CD4-positive, alpha-beta T cell treated with Interleukin-6 at 100 ng/mL for 8 hours (primary cell): ENCODE measurements at places on chromosomes 2 and 18.
A peak's percentile ranks its signal among the peaks of the same experiment; 100 is the strongest.

DNA sequence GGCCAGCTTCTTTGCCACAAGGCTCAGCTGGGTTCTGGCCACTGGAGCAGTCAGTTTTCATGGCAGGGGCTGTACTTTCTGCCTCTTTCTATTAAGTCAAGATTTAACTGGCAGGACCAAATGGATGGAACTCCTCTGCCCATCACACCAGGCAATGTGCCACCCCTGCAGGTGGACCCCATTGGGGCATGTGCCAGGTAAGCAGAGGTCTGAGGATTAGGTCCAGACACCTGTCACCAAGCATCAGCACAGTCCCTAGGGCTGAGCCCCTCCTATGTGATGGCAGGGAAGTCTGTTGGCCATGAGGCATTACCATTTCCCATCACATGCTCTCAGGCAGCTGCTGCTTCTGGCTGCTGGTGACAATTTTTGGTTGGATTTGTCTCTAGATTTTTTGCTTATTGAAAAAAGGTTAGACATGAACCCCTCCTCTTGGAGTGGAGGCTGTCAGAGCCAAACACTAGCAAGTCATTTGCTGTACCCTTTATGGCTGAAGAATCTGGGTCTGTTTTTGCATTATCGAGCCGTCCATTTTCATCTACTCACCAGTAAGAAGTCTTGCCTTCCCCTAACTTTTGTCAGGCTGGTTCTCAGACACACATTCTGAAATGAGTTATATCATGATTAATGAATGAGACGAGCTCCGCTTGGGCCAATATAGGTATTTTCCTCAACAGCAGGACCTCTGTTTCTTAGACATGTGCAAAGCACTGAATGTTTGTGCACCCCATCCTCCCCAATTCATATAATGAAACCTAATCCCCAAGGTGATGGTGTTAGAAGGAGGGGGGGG lies 328.0 kb downstream of the TSN start:
- no peak for DNase-seq

DNA sequence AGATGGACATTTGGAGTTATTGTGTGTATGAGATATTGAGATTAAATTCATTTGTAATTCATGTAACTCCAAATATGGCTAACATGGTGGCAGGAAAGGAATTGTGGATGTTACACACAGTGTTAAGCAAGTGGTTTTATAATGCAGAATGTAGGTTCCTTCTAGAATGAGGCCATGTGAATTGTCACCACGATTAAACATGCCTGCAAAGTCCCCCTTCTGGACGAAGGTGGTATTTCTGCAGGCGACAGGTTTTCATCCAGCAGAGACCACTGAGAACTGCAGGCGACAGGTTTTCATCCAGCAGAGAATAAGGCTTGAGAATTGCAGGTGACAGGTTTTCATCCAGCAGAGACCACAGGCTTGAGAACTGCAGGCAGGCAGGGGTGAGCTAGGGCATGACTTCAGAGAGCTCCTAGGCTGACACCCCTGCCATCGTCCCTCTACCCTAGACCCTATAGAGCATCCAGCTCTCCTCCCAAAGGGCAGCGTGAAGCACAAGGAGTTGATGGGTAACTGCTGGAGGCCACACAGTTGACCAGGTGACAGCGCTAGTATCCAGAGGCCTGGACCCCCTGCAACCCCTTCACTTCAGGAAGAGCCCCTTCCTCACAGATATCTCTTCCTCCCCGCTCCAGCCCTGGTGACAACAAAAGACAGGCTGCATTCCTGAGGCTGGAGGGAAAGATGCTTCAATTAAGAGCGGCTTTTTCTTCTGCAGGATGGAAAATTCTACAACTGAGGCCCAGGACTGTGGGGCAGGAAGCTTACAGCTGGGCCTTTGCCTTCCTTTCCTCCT lies 175.8 kb downstream of the LOXHD1 start:
- DNase-seq, result peak; percentile 40

- DNase-seq, result peak; percentile 46
Measured at GRCh38 chr2:75627902-75628504, 18.6 kb upstream of the MRPL19 start.

- no peak for DNase-seq
Measured at GRCh38 chr18:48622911-48623431, 84.1 kb downstream of the CTIF start.

- DNase-seq, result no peak
Measured at GRCh38 chr2:71333619-71334018, 2.0 kb downstream of the ZNF638 start.

GRCh38 chr2:193250389-193250788 lies 1055.7 kb upstream of the TMEFF2 start:
- no peak for DNase-seq

GRCh38 chr18:543447-544078 lies 36.6 kb upstream of the CETN1 start:
- DNase-seq, result no peak

DNA sequence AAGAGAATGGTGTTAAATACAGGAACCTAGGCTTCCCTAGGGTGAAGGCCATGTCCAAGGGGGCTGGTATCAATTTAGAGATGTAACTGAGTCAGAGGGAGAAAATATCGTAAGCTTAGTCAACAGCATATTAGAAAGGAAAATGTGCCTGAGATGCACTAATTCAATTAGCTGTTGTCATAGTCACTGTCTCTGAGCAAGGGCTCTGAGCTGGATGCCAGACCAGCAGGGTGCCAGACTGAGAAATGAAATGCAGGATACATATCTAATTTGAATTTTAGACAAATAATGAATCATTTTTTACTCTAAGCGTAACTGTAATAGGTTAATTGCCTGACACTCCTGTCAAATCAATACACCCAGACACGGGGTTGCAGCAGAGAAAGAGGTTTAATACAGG lies 11.4 kb upstream of the SLC35F6 start:
- no peak for DNase-seq

DNA sequence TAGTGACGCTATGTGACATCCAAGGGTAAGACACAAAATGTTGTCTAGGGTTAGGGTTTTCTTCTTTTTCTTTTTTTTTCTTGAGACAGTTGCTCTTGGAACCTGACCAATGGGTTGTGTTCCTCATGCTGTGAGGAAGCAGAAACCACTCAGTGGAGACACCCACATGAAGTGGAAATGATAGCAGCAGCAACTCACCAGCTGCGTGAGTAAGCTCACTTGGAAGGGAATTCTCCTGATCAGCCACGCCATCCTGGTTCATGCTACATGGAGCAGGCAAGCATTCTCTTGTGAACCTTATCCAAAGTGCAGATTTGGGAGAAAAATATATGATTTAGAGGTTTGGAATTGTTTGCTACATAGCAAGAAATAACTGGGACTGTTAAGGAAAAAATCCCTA lies 863.7 kb downstream of the EPHA4 start:
- DNase-seq, result no peak

DNA sequence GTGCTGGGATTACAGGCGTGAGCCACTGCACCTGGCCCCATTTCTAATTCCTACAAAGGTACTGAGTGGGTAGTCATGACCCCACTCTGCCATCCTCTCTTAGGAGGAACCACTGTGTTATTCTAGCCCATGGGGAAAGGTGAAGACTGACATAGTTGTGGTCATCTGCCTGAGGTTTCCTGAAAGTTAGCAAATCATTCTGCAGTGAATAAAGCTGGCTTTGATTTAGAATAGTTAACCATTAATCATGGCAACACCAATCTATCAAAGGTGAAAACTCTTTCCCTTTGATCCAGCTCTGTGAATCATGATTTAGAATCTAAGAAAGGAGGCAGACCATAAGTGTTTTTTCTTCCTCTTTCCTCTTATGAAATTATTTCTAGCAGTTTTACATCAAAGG lies 50.8 kb downstream of the SUMO1 start:
- no peak for DNase-seq

- no peak for DNase-seq
Measured at GRCh38 chr2:120235681-120236080, 12.5 kb upstream of the TMEM185B start.

GRCh38 chr2:11762031-11762430 lies 15.6 kb downstream of the LPIN1 start:
- no peak for DNase-seq

DNA sequence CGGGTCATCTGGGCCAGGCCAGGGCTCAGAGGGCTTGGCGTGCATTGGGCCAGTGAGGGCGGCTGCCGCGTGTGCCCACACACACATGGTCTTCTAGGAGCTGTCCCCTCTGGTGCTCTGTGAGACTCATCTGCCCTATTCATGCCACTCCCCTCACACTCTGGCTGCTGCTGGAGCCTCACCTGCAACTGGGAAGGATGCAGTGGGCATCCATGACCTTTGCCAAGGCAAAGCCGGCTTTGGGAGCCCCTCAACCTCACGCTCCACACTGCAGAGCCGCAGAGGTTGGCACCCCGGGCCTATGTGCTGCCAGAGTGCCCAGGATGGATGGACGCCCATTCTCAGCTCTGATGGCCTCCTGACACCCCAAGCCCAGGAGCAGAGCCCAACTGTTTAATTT lies 330.2 kb upstream of the SALL3 start:
- no peak for DNase-seq

DNA sequence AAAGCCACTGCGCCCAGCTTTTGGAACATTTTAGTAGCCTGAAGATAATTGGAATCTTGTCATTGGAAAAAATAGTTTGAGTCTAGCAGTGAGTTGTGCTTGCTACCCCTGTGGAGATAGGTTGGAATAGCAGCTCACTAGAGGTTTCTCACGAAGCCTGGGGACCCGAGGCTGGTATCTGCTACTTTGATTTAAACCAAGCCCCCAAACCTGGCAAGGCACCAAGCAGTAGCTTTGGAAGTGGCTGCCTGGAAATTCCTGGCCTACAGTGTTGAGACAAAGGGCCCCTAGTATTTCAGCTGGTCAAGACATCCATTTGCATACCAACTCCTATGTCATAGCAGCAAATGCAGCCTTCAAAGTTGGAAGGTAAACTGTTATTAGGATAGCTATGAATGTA lies 42.1 kb downstream of the NOP58 start:
- no peak for DNase-seq

DNA sequence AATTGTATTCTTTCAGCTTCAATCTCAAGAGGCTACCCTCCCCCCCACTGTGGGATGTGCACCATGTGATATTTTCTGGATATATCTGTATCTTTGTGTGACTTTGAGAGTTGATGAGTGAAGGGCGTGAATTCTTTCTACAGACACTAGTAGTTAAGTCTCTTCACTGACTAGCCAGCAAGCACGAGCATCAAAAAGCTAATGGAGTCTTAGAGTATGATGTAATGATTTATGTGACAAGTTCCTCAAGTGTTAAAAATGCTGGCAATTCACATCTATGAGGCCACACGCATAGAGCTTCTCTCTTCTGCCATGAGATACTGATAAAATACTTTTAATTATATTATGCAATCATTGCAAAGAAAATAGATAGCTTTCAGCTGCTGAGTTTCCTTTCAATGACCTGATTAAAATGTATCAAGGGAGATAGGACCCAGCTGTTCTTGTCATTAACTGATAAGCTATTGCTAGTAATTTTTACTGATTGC lies 304.8 kb downstream of the TRIB2 start:
- DNase-seq, result no peak

- peak; percentile 45 for DNase-seq
Measured at GRCh38 chr2:148658807-148659722, 14.5 kb downstream of the EPC2 start.

DNA sequence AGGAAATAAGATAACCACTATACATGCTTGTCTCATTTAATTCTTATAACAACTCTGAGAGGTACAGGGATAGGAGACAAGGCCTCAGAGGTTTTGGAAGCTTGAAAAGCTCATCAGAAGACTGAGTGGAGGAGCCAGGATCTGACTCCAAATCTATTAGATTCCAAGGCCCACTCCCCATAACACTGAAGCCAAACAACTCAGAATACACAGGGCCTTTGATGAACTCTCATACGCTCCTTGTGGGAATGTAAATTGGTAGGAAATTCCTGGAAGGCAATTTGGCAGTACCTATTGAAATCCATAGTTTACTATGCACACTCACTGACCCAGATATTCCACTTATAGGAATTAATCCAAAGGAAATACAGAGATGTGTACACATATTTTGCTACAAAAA lies 27.9 kb downstream of the WIPF1 start:
- no peak for DNase-seq

DNA sequence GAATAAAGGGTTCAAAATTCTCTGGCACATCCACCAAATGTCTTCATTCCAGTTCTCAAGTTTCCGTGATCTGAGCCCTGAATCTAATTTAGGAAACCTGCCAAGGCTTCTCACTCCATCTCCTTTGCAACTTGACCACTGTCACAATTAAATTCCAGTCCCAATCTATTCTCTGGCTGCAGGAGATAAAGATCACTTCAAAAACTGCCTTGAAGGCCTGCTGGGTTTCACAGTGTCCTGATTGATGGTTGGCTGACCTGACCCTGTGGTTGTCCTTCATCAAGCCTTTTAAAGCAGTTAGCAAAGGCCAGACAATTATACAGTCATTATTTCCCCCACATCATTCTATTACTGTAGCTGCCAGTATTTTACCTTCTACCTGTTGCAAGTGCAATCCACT lies 60.3 kb upstream of the DNAJC10 start:
- no peak for DNase-seq

DNA sequence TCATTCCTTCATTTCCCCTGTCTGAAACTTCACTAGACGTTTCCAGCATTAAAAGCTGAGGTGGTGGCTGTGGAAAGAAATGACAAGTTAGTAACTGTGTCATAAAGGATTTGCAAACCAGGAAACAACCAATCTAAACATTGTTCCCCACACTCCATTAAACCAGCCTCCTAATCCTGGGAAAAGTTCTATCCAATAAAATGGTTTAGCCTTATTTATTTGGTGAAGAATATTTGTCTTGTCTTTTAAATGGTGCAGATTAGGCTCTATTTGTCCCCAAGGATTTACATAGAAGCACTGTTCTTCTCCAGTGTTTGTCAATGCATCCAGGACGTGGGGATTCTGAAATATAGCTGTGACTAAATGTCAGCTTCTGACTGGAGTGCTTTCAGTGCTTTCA lies 10.5 kb upstream of the DPP4 start:
- no peak for DNase-seq

DNA sequence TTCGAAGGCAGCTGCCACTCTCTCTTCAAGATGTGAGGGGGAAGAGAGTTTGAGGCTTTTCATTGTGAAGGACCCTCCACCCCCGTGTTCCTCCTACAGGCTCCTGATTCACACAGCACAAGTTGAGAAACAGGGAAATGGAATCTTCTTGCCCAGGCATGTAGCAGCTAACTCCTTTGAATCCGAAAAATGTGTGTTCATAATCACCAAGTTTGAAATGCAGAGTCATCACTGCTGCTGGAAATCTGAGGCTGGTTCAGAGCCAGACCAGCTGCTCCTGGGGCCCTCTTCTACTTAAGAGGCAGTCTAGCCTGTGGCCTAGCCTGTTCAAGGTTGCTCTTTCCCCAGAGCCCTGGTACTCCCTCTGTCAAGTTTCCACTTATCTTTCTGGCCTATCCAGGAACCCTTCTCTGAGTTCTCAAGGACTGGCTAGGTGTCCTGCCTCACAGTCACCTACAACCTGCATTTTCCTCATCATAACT lies 166.4 kb downstream of the TMEM247 start:
- DNase-seq, result no peak

GRCh38 chr2:39697454-39697853 lies 31.7 kb downstream of the TMEM178A start:
- no peak for DNase-seq

- DNase-seq, result no peak
Measured at GRCh38 chr18:4236940-4237663, 218.0 kb downstream of the DLGAP1 start.
